ENCODE measurements at places on chromosomes 11 and 22.

DNA sequence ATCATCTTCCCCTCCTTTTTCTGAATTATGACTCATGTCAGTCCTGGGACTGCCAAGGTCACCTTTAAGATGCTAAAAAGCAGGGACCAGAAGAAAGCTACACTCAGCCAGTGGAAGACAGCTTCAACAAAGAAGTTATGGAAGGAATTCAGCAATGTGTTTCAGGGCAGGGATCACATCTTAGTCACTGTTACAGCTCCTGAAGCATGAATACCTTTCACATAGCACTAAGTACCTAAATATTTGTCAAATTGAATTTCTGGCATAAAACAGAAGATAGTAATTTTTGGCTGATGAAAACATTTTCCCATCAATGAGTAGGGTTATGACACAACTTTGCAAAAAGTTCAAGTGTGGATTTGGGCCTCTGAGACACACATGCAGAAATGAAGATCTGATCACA, 5.2 kb downstream of the DDB1 start:
- peak; percentile 35 for DNase-seq

- peak; percentile 94 for DNase-seq
These were observed 24.2 kb downstream of the OR5B17 start for GRCh38 chr11:58334708-58335107.

GRCh38 chr22:41832553-41833368, at the start of gene SREBF2:
TSS of gene SREBF2 (plus strand) at chr22:41833105. CDS start at chr22:41833271, 166 bp downstream.
- DNase-seq: peak; percentile 100

- no peak for DNase-seq
These were observed 734 bp upstream of the TMEM123 start for GRCh38 chr11:102453302-102453695.

GRCh38 chr11:35856756-35857155, 87.1 kb upstream of the LDLRAD3 start:
- DNase-seq: no peak

GRCh38 chr22:19463491-19464469, 15.2 kb downstream of the UFD1 start:
- peak; percentile 91 for DNase-seq

GRCh38 chr22:46652081-46652846, 32.1 kb downstream of the GRAMD4 start:
- DNase-seq: peak; percentile 8

GRCh38 chr11:20452585-20452984, 65.1 kb downstream of the PRMT3 start:
- DNase-seq: no peak

GRCh38 chr22:27726686-27727449, 74.7 kb downstream of the MN1 start:
- DNase-seq: peak; percentile 66

GRCh38 chr11:129933891-129934290, 38.5 kb upstream of the NFRKB start:
- DNase-seq: no peak

- DNase-seq: no peak
These were observed 10.6 kb upstream of the MYO7A start for GRCh38 chr11:77117492-77117891.

GRCh38 chr11:70089631-70090030, 11.5 kb downstream of the ANO1 start:
- no peak for DNase-seq

GRCh38 chr22:19122752-19123492, 710 bp upstream of the DGCR2 start:
- peak; percentile 26 for DNase-seq

DNA sequence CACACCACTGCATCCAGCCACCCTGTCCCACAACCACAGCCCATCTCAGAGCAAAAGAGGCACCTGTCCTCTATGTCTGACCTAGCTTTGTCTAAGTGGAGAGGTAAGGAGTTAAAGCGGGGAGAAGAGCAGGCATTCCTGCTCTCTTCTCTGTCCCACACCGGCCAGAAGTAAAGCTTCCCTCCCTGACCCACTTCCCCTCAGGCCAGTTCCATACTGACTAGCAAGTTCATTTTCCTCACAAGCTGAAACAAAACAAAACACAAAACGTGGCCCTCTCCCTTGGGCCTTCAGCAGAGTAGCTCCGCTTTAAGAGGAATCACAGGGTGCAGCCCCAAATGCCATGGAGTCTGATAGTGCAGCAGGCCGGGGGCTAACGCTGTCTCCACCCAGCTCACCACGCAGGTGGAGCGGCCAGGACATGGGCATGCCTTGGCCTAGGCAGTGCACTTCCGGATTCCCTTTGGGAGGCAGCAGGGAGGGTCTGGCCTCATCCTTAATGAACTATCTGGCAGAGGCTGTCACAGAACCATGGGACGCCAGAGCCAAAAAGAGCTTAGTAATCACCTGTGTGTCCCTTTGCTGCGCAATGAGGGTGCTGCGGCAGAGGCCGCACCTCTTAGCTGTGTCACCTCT, 34.0 kb downstream of the FLI1 start:
- no peak for DNase-seq

DNA sequence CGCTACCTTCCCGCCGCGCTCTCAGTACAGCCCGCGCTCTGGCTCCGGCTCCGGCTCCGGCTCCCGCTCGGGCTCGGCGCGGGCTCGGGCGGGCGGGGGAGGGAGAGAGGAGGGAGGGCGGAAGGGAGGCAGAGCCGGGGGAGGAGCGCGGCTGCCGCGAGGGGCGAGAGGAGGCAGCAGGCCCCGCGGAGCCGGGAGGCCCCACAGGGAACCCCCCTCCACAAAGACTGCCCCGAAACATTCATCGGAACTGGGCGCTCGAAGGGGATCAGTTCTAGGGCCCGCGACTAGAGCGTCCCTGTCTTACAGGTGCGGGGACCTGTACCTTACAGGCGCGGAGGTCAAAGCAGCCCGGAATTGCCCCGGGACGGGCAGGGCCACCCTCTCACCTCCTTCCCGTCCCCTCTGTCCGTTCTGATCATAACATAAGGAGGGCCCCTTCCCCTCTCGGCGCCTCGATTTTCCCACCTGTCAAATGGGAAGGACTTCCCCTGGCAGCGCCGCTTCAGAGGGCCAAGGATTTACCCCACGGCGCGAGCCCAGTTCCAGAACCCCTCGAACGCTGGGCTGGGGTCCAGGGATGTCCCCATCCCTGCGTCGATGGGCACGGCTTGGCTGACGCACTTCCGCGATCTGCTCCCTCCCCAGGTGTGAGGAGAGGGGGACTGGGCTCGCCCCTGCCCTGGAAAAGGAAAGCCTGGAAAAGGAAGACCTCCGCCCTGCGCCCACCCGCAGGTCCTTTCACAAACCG, at the start of gene SHISA8:
Gene SHISA8 (minus strand): TSS at position 40 of the 751 bp plus-strand sequence. CDS start 407 bp downstream, outside the sequence.
- DNase-seq: peak; percentile 37

GRCh38 chr22:20930004-20930403, 12.8 kb downstream of the CRKL start:
- DNase-seq: no peak

DNA sequence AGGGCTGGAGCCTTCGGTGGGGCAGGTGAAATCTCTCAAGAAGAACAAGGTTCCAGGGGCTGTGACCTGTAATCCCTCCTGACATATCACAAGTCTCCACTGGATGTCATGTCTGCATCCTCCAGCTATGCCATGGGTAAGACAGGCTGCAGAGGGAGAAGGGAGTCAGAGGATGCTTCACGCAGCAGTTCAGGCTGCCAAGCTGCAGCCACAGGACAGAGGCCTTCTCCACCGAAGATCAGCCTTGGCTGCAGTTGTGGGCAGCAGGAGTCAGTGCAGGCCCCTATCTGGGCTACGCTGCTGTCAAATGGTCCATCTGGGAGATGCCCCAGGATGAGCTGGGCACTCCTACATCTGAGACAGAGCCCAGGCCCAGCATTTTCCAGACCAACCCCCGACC, 25.0 kb downstream of the DKK3 start:
- no peak for DNase-seq

- DNase-seq: peak; percentile 79
These were observed 4.3 kb upstream of the OSBPL5 start for GRCh38 chr11:3169255-3170043.
